CD4-positive, alpha-beta T cell treated with Interleukin-15 for 1 hour (primary cell): ENCODE measurements at places on chromosomes 7 and 10.

DNA sequence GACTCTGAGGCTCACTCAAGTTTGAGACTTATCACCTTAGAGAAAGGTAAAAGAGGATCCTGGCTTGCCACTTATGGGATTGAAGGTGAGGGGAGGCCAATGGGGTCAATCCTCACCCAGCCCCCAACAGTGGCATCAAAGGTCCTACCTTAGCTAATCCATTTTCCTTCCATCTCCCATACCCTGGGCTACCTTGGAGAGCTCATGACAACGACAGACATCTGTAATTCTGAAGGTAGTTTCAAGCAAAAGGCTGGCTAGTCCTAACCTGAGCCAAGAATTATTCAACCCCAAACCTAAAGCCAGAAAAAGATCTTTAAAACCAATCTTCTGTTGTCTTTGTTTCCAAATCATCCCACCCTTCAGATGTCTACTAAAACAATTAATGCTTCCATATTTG is 179.2 kb upstream of the GHITM start:
- DNase-seq, result no peak

GRCh38 chr10:103244666-103245271 is 918 bp upstream of the RPEL1 start:
- peak; percentile 64 for DNase-seq

GRCh38 chr7:128427289-128427891 is 17.6 kb upstream of the IMPDH1 start:
- no peak for DNase-seq

- no peak for DNase-seq
Measured at GRCh38 chr10:82660205-82660604, 785.2 kb downstream of the NRG3 start.

DNA sequence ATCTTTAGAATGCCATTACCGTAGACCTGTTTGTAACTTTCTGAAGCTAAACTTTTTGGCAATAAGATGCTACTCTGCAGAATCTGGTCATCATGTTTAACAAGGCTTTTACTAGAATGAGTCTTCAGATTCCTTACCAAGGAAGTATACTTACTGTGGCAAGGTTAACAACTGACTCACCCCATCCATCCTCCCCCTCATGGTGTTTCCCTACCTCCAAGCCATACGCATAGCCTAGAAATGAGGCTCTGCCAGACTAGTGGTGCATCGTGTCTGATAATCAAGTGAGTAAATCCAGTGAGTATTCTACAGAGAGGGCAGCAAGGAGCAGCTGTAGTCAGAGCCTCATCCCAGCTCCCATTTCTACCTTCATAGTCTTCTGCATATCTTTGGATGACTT is 223.6 kb downstream of the IPMK start:
- no peak for DNase-seq

GRCh38 chr7:45178241-45179225 is 20.9 kb downstream of the RAMP3 start:
- DNase-seq, result no peak

DNA sequence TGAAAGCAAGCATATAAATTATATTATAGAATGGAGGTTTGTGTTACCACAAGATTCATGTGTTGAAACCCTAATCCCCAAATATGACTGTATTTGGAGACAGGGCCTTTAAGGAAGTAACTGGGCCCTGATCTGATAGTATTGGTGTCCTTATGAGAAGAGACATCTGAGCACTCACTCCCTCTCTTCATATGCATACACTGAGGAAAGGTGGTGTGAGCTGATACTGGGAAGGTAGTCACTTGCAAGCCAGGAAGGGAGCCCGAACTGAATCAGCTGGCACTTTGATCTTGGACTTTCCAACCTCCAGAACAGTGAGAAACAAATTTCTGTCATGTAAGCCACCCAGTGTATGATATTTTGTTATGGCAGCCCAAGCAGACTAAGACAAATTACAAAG is 66.9 kb upstream of the RHOBTB1 start:
- no peak for DNase-seq

DNA sequence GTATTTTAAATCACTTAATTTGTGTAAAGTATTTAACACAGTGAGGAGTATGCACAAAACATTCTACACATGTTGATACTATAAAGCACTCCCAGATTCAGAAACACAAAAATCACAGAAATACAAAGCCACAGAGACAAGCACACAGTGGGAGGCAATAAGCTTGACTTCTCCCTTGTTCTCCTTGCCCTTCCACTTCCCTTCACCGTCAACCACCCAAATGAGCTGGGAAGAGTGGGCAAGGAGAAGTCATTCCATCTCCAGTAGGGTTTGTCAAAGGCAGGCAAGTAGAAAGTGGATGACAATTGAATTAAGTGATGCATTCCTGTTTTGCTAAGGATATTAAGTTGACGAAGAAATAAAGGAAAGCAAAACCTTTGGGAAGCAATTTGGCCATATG is 4.2 kb upstream of the TMEM139 start:
- no peak for DNase-seq

GRCh38 chr10:68578974-68579373 is 18.8 kb downstream of the TET1 start:
- no peak for DNase-seq

- DNase-seq, result no peak
Measured at GRCh38 chr7:1119201-1119600, 31.3 kb downstream of the GPER1 start.

GRCh38 chr7:130218806-130219620 is 11.4 kb downstream of the SSMEM1 start:
- no peak for DNase-seq

DNA sequence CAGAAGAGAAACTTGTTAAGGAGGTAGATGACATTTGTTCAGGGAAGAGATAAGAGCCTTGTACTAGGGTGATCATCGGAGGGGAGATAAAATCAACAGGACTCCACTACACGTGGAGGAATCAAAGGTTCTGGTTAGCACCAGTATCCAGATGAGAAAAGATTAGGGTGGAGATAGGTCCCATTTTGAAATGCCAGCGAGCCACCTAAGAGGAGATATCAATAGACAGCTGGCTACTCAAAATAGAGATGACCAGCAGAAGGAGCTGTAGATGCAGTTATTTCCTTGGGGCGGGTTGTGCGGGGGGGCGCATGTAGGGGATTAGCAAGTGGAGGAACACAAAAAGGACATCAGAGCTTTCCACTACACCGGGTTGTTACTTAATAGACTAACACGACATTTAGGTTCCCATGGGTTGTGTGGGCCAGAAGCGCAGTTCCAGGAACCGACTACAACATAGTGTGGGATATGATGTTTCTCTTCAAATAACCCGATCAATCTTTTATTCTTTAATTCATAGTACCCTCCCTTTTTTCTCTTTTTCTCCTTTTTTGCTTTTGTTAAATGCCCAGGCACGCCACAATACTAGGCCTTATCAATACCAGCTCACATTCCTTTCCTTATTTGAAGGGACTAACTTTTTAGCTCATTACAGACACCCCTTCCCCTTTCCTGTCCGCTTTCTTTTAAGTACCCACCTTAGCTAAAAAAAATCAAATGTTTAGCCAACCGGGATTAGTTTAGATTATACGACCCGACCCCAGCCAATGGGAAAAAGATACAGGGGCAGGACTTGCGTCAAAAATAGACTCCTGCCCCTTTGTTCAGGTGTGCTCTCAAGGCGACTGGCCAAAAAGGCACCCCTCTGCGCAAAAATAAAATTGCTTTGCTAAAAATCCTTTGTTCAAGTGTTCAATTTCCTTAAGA is 2.0 kb upstream of the KIF11 start:
- DNase-seq, result peak; percentile 17

GRCh38 chr10:61663466-61663865 is 737 bp downstream of the CABCOCO1 start:
- DNase-seq, result no peak

- no peak for DNase-seq
Measured at GRCh38 chr10:28928484-28928883, 251.2 kb downstream of the BAMBI start.

- DNase-seq, result no peak
Measured at GRCh38 chr7:30269490-30269889, 14.9 kb upstream of the ZNRF2 start.

GRCh38 chr10:75379212-75379724 is 22.3 kb downstream of the ZNF503 start:
- no peak for DNase-seq

GRCh38 chr7:102828286-102828685 is 79.5 kb downstream of the FAM185A start:
- no peak for DNase-seq

DNA sequence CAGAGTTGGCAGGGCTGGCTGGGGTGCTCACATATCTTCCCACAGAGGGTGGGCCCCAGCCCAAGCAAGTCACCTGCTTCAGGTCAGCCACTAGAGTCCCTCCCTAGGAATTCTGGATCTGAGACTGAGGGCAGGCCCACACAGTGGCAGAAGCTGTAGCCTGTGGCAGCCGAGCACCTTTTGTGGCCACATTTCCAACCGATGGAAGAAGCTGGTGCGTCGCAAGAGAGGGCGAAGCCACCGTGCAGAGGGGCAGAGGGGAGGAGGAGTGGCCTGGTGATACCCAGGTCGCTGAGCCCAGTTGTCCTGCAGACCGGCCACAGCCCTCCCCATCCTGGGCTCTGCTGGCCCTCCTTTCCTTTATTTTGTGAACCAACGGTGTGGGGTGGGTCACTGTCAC is 5.3 kb downstream of the POLM start:
- peak; percentile 15 for DNase-seq

- no peak for DNase-seq
Measured at GRCh38 chr10:17035446-17035845, 94.2 kb downstream of the CUBN start.

- no peak for DNase-seq
Measured at GRCh38 chr10:89090756-89091445, 100.3 kb downstream of the FAS start.

DNA sequence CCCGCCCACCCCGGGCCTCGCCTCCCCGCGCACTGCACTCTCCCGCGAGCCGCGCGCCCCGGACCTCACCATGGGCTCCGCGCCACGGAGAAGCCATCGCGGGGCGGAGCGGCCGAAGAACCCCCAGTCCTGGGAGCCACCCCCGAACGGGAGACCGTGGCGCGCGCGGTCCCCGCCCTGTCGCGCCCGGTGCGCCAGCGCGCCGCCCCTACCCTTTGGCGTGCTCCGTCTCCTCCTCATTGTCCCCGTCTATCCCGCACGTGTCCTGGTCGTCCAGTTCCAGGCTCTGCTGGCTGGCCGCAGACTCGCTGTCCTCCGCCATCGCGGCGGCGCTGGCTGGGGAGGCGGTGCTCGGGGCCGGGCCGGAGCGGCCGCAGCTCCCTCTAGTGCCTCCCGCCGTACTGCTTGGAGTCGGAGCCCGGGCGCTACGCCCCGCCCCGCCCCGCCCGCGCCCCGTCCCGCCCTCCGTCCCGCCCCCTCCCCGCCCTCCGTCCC is at the start of gene NMT2:
TSS of gene NMT2 (minus strand) at position 403 of the 495 bp plus-strand sequence. CDS start at position 322, 81 bp downstream.
- no peak for DNase-seq

DNA sequence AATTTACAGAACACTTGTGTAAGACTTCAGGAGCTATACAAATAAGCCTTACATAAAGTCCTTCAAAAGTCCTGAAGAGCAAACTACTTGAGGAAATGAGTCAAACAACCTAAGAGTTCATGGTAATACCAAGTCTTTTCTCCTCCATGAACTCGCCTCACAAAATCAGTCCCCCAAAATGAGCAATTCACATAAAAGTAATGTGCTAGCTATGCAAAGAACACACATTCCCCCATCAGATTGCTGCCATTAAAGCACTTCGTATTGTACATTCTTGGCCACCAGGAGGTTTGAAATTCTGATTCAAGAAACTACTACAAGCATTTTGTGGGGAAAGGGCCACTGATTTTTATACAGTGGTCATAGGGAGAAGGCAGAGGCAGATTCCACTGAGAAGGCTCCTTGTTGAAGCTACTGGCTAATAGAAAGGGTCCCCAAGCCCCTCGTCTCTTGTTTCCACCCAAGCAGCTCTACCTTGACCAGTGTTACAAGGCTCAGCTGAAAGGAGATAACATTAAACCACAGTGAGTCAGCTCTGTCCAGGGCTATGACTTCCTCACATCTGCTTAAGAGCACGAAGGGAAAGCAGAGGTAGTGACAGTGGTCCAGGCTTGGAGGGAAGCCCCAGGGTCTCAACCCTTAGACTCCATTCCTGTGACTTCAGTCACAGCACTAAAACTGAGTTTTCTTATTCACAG is 115.2 kb upstream of the CDK1 start:
- DNase-seq, result no peak

DNA sequence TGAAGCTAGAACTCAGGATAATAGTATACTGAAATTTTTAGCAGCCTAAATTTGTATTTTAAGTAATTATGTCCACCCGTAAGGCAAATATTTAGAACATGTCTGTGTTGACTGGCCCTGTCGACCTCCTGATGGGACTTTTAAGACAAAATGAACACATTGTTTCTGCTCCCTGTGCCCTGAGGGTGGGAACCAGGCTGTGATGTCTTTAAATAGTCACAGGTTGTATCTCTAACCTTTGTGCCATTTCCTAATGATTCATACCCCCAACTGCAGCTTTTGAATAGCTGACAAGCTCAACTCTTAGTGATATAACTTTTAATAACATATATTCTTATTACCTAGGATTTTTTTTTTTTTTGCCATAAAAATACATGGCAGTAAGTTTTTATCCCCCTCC is 494.9 kb upstream of the AKR1E2 start:
- DNase-seq, result no peak

DNA sequence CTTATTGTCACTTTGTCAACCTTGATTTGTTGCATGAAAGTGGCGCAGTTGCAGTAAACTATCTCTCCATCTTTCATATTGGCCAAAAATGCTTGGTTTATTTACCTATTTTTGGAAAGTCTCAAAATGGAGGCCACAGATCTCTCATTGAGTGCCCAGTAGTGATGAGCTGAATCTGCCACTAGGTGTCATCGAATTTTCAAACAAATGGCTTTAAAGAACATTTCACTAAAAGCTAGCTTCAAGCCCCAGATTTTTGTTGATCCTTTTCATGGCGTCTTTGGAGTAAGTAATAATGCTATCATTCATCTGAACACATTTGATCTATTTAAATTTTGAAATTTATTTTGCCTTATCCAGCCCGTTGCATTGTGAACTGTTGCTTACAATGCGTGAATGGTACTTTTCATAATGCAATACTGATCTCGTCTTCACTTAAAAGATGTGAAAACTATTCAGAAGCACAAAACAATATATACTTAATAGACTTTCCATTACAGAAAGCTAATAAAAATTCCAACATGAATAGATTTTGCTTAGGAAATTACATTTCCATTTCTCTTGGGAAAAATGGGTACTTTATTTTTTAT is 236.2 kb downstream of the DNAJB9 start:
- DNase-seq, result no peak
